Cardiac atrium fibroblast (primary cell): ENCODE measurements at places on chromosomes 5 and 9. TPM values are rescaled to one million over a fixed set of nuclear protein-coding genes. Genes with fewer than 3 reads are reported as not detected.

The HAVCR2 gene
- not detected in 2 replicates for total RNA-seq

The RANBP6 gene
- 8.5 and 9.9 TPM in 2 replicates for total RNA-seq

The ISL1 gene
- 1.6 TPM in 1 of 2 replicates, not detected in the other for total RNA-seq

The HMCN2 gene
- not detected in 2 replicates for total RNA-seq

The OR5C1 gene
- not detected in 2 replicates for total RNA-seq
